Activated CD4-positive, alpha-beta T cell treated with anti-CD3 and anti-CD28 coated beads, Interleukin-2, amount 50 U/mL, for 1 hour (primary cell): ENCODE measurements at places on chromosomes 2 and 18.

GRCh38 chr2:101430156-101430555 lies 42.9 kb upstream of the CREG2 start:
- DNase-seq: no peak

DNA sequence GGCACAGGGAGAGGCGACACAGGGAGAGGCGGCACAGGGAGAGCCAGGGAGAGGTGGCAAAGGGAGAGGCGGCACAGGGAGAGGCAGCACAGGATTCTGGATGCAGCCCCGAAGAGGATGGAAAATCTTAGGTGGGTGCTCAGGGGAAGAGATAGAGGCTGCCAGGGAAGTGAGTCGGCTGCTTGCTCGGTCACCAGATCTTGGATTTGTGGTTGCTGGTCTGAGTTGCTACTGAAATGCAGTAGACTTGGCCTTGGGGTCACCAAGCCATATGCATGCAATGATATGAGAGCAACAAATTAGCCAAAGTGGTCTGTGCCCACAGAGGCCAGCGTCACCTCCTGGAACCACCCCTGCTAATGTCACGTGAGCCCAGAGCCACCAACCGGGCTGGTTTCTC lies 117.2 kb upstream of the SALL3 start:
- DNase-seq: no peak

DNA sequence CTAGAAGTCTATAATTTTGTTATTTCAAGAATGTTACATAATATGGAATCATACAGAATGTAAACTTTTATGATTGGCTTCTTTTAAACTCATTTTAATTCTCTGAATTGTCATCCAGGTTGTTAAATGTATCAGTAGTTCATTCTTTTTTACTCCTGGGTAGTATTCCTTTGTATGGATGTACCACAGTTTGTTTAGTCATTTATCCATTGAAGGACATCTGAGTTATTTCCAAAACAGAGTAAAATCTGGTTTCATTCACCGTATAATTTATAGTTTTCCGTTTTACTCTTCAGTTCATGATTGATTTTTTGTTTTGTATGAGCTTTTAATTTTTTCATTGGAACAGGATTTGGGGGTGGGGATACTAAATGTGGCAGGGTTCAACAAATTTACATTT lies 132.4 kb downstream of the PMS1 start:
- DNase-seq: no peak

DNA sequence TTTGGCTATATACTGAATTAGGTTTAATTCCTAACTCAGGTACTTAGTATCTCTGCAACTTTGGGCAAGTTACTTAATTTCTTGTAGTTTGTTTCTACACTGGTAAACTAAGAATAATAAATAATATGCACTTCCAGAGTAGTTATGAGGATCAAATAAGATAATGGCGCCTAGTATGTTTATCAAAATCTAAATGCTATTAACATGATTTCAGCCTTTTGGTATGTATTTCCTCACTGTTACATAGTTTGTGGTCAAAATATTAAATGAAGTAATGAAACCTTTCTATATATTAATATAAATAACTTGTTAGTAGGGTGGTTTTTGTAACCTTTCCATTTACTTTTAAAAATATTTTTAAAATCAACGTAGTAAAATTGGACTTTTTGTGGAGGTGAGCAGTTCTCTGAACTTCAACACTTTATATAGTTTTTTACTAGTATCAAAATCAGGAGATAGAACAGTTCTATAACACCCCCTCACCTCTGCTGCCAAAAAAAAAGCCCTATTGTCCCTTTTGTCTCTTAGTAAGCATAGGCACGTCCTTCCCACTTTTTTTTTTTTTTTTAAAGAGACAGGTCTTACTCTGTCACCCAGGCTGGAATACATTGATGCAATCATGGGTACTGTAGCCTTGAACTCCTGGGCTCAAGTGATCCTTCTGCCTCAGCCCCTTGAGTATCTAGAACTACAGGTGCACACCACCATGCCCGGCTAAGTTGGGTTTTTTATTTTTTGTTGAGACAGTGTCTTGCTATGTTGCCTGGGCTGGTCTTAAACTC lies 44.8 kb downstream of the RAB3GAP1 start:
- DNase-seq: no peak

GRCh38 chr2:125516496-125517109 lies 1139.4 kb upstream of the GYPC start:
- no peak for DNase-seq

GRCh38 chr2:176844461-176844860 lies 368.1 kb upstream of the HNRNPA3 start:
- DNase-seq: no peak

DNA sequence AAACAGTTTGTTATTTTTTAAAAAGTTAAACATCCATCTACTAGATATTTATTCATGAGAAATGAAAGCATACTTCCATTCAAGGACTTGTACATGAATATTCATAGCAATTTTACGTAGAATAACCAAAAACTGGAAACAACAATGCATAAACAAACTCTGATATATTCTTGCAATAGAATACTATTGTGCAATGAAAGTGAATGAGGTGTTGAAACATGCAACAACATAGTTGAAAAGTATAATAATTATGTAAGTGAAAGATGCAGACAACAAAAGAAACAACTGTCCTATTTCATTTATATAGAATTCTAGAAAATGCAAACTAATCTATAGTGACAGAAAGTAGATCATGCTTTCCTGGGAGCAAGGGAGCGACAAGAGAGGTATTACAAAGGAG lies 206.6 kb upstream of the KLHL29 start:
- no peak for DNase-seq

- DNase-seq: no peak
Measured at GRCh38 chr2:41598161-41598894, 449.5 kb upstream of the PKDCC start.

DNA sequence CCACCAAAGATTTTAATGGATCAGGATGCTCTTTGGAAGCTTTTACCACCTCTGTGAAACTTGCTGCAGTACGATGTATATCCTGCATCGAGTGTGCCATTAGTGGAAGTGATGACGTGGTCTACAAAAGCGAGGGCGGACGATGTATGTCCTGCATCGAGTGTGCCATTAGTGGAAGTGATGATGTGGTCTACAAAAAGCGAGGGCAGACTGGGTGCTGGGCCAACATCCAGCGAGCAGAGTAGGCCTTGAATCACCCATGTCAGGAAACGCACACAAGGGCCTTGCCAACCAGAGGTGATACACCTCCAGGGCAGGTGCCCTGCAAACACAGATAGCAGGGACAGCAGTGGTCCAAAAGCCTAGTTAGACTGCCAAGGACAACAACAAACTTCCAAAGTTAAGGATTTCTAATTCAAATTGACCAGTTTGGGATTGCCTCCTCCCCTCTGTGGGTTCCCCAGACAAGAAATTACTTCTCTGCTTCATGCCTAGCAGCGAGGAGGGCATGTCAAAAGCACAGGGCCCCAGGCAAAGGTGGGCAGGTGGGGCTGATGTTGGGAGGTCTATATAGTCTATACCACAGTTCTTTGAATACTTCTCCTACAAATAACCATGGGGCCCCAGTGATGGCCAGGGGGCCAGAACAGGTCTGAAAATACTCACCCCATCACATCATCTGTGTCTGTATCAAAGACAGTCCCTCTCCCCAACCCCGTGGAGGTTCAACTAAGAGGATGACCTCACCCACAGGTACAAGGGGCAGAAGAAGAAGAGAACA lies 70.2 kb downstream of the ADD2 start:
- DNase-seq: no peak

- no peak for DNase-seq
Measured at GRCh38 chr2:3650140-3650920, 7.7 kb upstream of the ALLC start.

GRCh38 chr2:45000921-45001868 lies 8.1 kb downstream of the SIX2 start:
- no peak for DNase-seq

DNA sequence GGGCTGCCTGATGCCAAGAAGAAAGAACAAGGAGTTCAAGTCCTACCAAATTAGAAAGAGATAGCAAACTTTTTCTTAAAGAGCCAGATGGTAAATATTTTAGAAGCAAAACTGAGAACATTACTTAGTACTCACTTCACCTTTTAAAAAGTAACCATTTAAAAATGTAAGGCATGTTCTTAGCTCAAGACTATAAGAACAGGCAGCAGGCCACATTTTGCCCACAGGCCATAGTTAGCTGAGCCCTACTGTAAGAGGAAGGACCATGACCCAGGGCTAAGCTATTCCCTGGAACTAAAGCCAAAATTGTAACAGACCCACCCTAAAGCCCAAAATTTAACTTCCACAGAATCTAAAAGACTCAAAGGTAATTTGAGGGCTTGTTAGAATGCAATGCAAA lies 31.3 kb downstream of the USP40 start:
- DNase-seq: no peak

GRCh38 chr18:49135877-49136276 lies 185.1 kb upstream of the SMAD7 start:
- no peak for DNase-seq

GRCh38 chr18:53422896-53423295 lies 801.6 kb downstream of the MBD2 start:
- no peak for DNase-seq

GRCh38 chr2:10120877-10121574 lies 1.5 kb upstream of the RRM2 start:
- DNase-seq: no peak

DNA sequence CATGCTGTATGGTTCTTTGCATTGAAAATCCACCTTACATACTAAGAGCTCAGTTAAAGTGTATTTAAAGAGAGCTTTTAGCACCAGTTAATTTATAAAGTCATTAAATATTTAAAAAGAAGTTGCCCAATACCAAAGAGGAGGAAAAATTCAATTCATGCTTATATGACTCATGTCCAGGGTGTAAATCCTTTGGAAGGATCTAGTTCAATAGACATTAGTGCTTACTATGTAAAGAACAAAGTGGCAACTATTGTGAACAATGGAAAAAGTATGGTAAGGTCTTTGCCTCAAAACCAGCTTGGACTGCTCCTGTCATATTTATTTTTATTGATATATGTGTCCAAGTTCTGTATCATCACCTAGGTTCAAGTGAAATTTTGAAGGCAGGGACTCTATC lies 90.5 kb downstream of the SCN9A start:
- DNase-seq: no peak

DNA sequence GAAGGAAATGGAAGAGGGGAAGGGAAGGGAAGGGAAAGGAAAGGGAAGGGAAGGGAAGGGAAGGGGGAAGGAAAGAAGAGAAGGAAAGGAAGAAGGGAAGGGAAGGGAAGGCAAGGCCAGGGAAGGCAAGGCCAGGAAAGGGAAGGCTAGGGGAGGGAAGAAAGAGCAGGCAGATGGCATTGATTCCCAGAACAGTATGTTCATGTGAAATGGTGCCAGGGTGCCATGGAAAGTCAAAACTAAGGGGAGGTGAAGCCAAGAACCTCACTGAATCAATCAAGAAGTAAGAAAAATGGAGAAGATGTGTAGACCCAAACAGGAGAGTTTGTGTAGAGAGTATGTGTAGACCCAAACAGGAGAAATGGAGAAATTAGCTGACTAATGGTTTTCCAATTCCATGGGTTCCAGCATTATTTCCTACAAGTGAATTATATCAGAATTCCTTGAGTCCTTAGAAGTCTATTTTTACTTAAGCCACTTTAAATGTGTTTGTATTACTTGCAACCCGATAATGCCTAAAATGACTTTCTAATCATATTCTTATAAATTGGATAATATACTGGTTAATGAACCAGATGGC lies 367.6 kb downstream of the TXNL1 start:
- no peak for DNase-seq
